ENCODE measurements at places on chromosomes 4 and X.

GRCh38 chrX:50812995-50813842 is 775 bp downstream of the SHROOM4 start:
- peak; percentile 62 for DNase-seq

- no peak for DNase-seq
Measured at GRCh38 chr4:38591617-38592337, 72.2 kb upstream of the KLF3 start.

DNA sequence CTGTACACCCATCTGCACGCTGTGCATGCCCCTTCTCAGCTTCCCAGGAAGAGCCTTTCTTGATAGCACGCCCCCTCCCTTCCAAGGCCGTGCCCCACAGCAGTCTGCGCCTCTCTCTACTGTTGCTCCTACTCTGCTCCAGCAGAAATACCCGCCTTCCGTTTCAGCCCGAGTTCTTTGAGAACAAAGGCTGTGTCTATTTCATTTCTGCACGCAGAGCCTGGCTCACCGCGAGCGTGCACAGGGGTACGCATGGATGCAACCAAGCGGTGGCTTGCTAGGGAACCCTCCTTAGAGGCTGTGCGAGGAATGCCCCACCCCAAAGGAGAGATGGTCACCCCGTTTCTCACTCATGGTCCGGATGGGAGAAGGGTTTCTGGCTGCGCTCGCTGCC is 485 bp downstream of the AADAT start:
- DNase-seq = peak; percentile 63

DNA sequence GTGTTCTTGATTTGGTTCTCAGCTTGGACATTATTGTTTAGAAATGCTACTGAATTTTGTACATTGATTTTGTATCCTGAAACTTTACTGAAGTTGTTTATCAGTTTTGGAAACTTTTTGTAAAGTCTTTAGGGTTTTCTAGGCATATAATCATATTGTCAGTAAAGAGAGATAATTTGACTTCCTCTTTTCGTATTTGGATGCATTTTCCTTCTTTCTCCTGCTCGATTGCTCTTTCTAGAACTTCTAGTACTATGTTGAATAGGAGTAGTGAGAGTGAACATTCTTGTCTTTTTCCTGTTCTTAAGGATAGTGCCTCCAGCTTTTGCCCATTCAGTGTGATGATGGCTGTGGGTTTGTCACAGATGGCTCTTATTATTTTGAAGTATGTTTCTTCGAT is 24.1 kb downstream of the TMPRSS11A start:
- DNase-seq = no peak

DNA sequence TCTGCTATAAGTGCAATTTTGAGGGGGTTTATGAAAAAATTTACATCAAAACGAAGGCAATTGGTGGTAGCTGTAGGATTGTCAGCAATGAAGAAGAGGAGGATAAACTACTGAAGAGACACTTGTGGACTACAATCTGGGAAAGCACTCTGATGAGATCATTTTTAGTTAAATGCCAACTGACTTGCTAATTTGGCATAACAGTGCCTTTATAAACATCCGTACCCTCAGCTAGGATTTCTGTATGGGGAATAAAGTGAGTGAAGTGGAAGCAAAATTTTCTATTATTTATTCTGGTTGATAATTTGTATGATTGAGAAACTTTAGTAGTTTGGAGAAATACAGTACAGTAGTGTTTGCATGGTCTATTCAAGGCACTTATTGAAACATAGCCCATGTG is 11.2 kb upstream of the GNRHR start:
- no peak for DNase-seq

- DNase-seq = no peak
Measured at GRCh38 chrX:119833905-119834304, 18.9 kb downstream of the UPF3B start.

- DNase-seq = no peak
Measured at GRCh38 chrX:32397562-32398216, 813.7 kb downstream of the DMD start.

DNA sequence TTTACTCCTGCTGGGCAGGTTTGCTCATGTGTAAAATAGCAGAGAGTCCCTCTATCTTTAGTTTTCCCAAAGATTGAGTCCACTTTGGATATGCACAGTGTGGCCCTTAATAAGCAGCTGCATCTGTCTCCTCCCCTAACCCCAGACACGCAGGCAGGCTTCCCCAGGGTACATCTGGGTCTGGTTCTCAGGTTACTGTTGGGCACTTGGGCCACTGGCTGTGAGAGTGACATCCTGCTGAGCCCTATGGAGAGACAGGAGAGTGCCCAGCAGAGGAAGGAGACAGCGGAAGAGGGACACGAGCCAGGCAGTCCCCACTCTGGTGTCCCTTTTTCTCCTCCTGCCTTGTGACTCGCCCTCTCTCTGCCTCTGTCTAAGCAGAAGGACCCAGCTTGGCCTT is 16.0 kb downstream of the XK start:
- DNase-seq = no peak

- no peak for DNase-seq
Measured at GRCh38 chr4:74653331-74654229, 140.7 kb downstream of the BTC start.

DNA sequence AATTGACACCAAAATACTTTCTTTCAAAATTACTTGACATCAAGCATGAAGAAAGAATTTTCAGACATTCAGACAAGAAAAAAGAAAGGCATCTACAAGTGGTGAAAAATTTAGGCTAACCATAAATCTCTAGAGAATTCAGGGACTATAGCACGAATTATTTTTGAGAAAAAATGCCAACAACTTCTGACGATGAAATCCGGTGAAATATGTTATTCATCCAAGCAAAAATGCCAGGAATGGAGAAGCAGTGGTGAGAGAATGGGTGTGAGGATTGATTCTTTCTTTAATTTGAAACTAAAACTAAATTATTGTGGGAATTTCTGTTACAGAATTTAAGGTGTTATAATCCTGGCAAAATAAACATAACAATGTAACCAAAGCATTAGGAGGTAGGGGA is 69.4 kb upstream of the SORBS2 start:
- DNase-seq = no peak

DNA sequence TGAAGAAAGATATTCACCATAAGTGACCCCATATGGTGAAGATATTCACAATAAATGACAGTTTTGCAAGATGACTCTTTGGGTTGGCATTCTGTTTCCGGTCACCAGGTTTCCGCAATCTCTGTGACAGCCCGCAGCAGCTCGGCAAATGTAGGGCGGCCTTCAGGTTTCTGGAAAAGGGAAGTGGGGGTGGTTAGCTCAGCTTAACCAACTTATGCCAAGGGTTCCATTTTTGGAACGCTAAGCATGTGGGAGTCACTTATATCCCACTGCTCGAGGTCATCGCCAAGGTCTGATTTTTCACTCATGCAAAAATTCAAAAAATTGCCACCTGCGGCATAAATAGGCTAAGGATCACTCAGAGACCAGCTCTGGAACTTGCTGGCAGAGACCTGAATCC is 51.0 kb downstream of the NIPAL1 start:
- no peak for DNase-seq

DNA sequence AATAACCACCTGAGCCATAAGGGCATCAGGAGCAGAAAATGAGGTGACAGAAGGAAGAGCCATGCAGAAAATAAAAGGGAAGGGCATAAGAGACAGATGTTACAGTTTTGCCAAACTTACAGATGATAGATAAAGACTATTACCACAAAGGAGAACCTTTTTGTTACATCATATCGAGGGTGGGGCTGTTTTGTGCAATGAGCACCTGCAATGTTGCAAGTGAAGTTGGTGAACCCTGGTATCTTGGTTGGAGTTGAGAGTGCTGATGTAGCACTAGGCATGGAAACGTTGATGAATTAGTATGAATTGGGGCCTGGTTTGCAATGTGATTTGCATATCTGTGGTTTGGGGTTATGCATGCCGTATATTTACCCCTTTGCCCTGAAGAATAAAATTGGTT is 119.8 kb upstream of the TEX13D start:
- no peak for DNase-seq

- no peak for DNase-seq
Measured at GRCh38 chrX:134891652-134892051, 99.1 kb upstream of the SMIM10 start.

GRCh38 chr4:174538123-174538875 is 16.0 kb upstream of the HPGD start:
- DNase-seq = no peak

GRCh38 chr4:6891436-6892170 is 18.0 kb upstream of the TBC1D14 start:
- no peak for DNase-seq

DNA sequence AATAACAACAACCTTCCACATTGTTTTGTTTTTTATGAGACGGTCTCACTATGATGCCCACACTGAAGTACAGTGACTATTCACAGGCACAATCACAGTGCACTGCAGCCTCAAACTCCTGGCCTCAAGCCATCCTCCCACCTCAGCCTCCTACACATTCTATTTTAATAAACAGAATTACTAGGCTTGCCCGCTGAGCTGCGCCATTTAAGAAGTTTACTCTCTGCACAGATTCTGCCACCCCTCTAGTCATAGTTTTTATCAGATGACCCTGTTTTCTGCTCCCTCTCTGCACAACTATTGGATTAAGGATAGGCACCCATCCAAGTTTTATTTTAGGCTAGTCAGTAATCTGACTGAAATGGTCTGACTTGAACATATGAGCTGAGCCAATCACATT is 11.3 kb upstream of the COX18 start:
- no peak for DNase-seq

DNA sequence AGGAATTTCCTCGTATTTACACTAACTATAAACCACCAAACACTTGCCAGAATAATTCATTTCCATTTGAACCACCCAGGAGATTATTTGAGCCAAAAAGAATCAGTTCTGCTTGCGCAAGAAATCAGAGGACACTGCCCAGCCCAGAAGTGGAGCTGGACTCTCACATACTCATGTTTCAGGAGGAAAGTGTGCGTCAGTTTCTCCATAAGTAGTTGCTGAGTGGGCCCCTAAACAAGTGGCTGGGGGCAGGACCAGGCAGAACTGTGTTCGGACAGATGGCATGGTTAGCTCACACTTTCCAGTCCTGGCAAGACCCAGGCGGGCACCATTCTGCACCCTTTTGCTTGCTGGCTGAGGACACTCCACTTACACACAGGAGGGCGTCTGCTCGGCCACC is 38.8 kb downstream of the BTC start:
- DNase-seq = no peak
